Activated naive CD8-positive, alpha-beta T cell treated with anti-CD3 and anti-CD28 coated beads, Interleukin-2, amount 50 U/mL, for 24 hours (primary cell): ENCODE measurements at places on chromosomes 11 and 22.

DNA sequence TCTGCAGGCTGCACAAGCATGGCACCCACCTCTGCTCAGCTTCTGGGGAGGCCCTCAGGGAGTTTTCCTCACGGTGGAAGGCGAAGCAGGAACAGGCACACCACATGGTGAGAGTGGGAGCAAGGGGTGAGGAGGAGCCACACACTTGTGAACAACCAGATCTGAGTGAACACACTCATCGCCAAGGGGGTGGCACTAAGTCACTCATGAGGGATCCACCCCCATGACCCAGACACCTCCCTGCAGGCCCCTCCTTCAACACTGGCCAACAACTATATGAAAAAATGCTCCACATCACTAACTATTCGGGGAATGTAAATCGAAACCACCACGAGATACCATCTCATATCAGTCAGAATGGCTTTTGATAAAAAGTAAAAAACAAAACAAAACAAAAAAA is 722 bp upstream of the KRTAP5-2 start:
- no peak for DNase-seq

DNA sequence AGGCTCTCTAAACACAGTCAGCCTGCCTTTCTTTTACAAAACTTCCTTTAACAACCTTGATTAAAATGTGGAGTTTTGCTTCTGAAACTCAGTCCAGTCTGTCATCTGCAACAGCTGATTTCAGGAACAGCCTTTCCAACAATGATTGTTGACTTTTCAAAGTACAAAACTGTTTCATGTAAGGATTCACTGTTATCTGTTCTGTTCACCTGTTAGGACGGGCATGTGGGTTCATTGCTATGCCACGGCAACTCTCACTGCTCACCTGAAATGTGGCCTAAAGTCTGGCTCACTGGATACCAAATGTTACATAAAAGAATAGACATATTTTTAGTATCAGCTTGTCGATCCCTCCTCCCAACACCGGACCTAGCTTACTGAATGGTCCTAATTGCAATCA is 242.8 kb downstream of the LUZP2 start:
- DNase-seq: no peak

DNA sequence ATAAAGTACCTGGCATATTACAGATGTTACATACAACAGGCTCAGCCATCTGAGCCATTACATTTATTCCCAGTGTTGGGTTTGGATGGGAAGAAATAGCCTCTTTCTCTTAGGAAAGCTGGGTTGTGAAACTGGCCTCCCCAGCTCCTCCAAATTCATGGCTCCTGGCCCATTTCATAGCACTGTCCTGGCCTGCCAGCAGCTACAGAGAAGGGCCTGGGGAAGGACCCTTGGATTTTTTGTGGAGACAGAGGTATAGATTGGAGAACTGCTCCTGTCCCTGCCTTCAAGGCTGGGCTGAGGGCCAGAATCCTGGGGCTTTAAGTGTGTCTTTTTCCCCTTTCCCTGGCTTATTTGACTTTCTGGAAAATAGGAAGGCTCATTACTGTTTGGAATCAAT is 18.0 kb downstream of the PKNOX2 start:
- no peak for DNase-seq

GRCh38 chr11:112874980-112875379 is 86.2 kb upstream of the NCAM1 start:
- DNase-seq: no peak

DNA sequence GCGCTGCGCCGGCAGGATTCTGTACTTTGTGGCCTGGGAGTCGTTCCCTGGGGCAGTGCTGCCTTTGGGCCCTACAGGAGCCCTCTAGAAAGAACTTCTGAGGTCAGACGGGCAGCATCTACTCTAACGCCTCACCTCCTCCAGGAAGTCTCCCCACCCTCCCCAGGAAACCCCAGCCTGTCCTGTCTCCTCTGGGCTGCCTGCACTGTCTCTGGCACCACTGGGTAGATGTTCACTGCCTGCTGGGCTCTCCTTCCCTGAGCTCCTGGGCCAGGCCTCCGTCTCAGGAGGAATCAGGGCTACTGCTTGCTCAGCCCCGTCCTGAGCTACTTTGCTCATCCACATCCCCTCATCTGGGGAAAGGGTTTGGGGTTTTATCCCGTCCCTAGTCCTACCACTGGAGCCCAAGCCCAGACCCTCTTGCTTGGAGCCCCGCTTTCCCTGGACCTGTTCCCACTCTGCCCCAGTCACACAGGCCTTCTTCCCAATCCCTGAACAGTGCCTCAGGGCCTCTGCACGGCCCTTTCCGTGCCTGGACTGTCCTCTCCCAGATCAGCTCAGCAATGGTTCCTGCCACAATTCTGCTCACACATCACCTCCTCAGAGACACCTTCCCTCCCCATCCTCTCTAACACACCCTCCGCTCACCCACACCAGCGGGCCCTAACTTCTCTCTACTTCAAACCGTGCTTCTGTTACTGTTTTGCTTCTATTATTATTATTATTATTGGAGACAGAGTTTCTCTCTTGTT is 11.3 kb upstream of the TREH start:
- DNase-seq: no peak

- DNase-seq: peak; percentile 38
Measured at GRCh38 chr11:64916040-64916774, 802 bp downstream of the ATG2A start.

- no peak for DNase-seq
Measured at GRCh38 chr22:40463683-40464082, 93.3 kb downstream of the SGSM3 start.

GRCh38 chr22:37128555-37129281 is 19.2 kb upstream of the TMPRSS6 start:
- DNase-seq: no peak

DNA sequence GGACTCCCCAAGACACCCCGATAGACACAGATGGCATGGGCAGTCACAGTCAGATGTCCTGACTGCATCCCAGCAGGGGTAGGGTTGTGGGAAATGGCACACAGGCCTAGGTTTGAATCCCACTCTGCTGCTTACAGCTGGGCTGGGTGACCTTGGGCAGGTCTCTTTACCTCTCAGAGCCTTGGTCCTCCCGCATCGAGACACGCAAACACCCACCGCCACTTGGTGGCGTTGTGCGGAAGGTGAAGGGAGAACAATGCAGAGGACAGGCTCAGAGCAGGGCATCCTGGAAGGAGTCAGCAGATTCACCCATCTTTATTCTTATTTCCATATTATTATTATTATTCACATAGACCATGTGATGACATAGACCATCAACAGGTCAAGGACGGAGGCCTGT is 140.5 kb downstream of the MIAT start:
- DNase-seq: no peak

DNA sequence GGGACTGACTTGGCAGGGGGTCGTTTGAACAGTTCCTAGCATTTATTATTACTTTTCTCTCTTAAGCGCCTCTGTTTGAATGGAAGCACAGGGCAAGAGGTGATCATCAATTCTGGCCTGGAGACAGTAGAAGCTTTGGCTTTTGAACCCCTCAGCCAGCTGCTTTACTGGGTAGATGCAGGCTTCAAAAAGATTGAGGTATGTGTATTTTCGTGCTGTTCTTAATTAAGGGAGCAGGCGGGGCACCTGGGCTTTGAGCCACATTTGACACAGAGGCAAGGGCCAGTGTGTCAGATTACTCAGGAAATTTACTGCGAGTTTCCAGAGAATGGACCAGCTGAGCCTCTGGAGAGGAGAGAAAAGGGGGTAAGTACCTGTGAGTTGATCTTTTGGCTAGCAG is 102.4 kb upstream of the SORL1-AS1 start:
- no peak for DNase-seq

DNA sequence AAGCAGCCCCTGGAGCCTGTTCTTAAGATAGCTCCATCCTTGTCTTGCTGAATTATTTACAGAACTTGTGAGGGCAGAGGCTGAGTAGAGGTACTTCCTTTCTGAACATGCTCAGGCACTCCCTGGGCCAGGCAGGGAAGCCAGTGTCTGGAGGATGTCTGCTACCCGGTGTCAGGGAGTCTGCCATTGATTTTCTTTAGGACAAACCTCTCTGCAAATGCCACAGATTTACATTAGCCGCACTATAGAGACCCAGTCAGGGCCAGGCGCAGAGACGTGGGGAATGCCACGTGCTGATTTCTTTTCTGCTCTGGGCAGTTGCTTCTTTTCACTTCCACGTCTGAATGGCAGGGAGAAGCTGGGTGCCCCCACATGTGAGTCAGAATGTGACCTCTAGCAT is 585.5 kb downstream of the NTM start:
- no peak for DNase-seq

- no peak for DNase-seq
Measured at GRCh38 chr22:31901388-31902137, 42.8 kb upstream of the YWHAH start.

DNA sequence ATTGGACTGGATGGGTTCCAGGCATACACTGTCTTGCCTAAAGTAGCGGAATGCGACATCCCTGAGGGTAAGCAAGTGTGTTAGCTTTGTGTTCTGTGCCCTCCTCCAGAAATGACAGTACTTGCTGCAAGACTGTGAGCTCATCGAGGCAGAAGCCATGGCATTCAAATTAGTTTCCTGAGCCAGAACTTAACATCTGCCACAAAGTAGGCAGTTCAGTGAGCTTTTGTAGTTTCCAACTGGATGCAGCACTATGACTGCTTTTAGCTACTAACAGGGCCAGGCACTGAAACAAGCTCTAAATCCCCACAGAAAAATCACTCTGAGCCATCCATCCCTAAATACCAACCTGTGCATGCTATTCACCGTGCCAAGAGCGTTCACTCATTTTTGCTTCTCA is 1.2 kb upstream of the FAR1 start:
- DNase-seq: peak; percentile 6

DNA sequence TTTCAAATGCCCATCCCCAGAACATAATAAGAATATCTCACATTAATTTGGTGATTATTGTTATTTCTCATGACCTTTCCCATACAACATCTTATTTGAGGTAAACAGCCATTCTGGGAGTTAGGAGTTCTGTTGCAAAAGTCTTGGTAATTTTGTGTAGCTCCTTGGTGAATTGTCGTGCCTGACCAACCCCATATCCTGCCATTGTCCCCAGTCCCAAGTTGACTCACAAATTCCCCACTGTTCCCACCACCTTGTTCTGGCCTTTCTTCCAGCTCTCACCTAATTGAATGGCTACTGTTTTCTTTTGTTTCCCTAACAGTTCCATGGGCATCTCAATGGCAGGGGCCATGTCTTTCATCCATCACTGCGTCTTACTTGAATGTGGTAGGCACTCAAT is 8.0 kb downstream of the MTNR1B start:
- no peak for DNase-seq

DNA sequence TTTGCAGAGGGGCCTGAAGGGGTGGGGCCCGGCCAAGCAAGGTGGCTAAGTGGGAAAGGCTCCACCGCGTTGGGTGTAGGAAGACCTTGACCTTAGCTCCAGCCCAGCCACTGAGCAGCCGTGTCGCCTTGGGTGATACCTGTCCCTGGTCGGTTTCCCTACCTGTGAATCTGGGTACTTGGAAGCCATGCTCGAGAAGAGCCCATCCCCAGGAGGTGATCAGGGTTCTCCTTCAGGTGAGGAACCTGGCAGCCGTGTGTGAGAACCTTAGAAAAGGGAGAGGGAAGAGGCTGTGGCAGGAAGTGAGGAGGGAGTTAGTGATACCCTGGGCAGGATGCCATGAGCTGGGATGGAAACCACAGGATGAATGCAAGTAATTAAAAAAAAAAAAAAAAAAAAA is 21.6 kb downstream of the PPARA start:
- DNase-seq: no peak

DNA sequence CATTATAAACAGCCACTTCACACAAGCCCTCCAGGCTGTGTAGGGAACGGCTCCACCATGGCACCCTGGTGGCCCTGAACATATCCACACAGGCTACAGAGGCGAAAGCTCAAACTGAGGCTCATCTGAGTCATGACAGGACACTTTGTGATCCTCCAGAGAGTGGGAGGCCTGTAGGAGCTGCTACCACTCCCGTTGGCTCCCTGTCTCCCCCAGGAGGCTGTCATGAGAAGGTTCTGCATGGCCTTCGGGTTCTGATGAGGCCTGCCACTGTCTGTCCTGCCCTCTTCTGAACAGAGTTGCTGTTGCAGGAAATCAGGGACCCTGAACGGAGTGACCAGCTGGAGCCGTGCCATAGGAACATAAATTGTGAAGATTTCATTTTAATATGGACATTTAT is 23.8 kb upstream of the ALDH3B2 start:
- DNase-seq: peak; percentile 22

DNA sequence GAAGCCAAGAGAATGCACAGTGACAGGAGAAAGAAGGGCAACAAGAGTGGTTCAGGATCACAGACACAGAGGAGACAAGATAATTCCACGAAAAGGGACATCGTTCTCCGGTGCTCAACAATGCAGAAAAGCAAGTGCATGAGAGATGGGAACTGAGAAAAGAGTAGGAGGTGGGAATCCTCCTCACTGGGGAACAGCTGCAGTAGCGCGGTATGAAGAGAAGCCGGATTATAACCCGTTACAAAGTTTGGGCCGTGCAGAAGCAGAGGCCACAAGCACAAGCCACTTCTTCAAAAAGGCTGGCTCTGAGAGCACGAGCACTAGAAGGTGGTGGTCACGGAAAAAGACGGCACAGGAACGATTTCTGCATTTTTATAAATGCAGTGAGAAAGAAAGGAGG is 114.2 kb upstream of the BID start:
- DNase-seq: no peak

DNA sequence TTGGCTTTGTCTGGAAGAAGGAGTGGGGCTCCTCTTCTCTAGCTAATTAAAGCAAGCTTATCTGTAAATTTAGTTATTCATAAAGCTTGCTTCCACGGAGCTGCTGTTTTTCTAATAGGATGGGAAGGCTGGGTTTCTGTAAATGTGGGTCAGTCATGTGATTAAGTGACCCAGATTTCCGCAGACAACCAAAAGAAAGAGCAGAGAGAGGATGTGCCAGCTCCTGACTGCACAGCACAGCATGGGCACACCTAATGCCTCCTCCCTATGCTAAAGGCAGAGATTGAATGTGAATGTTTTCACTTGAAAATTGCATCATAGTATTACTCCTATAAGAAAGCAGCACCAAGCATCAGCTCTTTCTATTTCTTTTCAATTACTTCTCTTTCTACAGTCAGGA is 160.2 kb downstream of the FAT3 start:
- no peak for DNase-seq

- DNase-seq: no peak
Measured at GRCh38 chr22:48687606-48688005, 1140.1 kb downstream of the BRD1 start.

DNA sequence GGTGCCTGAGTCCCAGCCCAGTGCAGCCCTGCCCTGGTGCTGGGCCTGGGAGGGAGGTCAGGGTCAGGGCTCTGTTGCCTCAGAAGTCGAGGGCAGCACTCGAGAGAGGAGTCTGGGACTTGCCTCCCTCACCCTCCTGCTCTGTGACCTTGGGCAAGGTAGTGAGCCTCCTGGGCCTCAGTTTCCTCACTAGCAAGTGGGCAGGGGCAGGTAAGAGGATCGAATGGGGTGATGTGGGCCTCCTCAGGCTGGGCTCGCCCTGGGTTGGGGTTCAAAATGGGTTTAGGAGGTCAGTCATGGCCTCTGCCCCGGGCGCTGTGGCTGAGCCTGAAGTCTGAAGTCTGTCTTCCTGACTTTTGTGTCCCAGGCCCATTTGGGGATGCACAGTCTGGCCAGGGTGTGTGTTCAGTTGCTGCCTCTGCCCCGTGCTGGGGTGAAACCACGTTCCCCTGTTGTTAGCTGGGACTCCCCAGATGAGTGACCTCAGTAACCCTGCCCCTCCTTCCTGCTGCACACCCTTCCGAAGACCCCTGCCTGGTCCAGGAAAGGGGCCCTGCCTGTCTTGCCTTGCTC is 40.9 kb upstream of the CELSR1 start:
- DNase-seq: no peak
